ENCODE measurements at places on chromosomes 13 and 19.

GRCh38 chr13:75217949-75218348 lies 264.0 kb downstream of the TBC1D4 start:
- DNase-seq = no peak

GRCh38 chr19:33349319-33350289 lies 23.9 kb upstream of the CEBPG start:
- DNase-seq = no peak

DNA sequence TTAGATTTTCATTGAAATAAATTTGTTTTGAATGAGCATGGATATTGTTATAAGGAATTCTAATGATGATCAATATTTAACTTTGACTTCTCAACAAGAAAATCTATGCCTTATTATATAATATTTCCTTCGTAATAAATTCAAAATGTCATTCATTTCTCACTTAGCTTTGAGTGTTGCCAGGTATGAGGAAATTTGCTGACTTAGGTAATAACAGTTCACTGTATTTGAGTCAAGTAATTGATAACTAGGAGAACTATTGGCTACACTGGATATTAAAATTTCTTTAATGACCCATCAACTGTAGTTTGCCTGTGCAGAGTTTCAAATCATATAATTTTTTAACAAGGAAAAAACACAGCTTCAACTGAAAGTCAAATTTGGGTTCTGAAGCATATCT lies 746.6 kb downstream of the SLITRK5 start:
- no peak for DNase-seq

- no peak for DNase-seq
Observed at GRCh38 chr19:46068345-46069258, 27.8 kb upstream of the IGFL4 start.

- DNase-seq = no peak
Observed at GRCh38 chr19:20102097-20102496, 24.3 kb downstream of the ZNF90 start.

DNA sequence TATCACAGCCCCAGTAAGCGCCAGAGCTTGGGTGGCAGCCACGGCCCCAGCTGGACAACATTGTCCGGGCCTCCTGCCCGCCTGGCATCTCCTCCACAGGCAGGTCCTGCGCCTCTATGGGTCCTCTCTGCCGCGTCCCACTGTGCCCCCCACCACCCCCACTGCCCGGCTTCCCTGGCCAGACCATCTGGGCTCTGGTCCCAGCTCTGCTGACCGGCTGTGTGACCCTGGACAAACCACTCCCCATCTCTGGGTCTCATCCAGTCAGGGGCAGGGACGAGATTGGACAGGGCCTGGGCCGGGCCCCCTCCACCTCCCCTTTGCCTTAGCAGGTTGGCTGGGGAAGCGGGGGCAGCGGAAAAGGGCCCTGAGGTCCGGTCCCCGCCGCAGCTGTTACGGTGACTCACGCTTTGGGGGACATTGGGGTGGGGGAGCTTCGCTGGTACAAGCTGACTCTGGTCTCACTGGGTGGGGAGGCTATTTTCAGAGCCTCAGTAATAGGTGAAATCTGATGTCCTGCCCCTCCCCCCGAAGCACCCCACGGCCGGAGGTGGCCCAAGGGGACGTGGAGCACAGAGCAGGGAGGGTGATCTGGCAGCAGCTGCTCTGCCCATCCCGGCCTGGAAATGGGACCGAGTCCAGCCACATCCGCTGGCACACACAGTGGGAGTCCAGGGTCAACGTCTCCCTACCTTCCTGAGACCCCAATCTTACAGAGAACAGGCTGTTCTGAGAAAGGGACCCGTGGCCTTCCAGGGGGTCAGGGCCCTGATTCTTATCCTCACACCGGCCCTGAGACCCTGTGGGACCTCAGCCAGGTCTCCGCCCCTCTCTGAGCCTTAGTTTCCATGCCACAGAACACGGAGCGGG lies 9.1 kb downstream of the NFIC start:
- DNase-seq = no peak

GRCh38 chr13:113273321-113273720 lies 23.7 kb upstream of the LAMP1 start:
- no peak for DNase-seq

GRCh38 chr13:33228648-33229445 lies 56.7 kb downstream of the STARD13 start:
- DNase-seq = no peak

DNA sequence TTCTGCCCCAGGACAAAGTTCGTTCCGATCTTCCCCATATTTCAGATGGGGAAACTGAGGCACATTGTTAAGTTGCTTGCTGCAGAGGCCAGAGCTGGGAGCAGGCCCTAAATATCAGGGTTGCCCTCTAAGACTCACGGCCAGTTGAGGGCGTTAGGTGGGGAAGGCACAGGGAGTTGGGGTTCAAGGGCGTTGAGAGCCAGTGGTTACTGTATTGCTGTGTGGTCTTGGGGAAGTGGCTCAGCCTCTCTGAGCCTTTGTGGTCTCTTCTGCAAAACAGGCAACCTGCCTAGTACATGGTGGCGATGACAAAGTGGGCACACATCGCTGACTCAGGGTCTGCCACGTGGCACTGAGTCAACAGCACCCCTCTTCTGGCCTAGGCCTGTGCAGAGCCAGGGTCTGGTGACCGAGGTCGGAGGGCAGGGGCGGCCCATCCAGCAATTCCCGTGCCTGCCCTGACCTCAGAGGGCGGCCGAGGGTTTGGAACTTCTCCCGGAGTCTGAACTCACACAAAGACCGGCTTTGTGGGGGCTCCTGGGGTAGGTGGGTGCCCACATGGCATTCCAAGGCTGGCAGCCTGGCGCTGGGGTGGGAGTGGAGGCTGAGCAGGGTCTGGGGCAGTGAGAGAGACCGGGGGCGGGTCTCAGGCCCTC lies 10.2 kb downstream of the TNFAIP8L1 start:
- DNase-seq = no peak

DNA sequence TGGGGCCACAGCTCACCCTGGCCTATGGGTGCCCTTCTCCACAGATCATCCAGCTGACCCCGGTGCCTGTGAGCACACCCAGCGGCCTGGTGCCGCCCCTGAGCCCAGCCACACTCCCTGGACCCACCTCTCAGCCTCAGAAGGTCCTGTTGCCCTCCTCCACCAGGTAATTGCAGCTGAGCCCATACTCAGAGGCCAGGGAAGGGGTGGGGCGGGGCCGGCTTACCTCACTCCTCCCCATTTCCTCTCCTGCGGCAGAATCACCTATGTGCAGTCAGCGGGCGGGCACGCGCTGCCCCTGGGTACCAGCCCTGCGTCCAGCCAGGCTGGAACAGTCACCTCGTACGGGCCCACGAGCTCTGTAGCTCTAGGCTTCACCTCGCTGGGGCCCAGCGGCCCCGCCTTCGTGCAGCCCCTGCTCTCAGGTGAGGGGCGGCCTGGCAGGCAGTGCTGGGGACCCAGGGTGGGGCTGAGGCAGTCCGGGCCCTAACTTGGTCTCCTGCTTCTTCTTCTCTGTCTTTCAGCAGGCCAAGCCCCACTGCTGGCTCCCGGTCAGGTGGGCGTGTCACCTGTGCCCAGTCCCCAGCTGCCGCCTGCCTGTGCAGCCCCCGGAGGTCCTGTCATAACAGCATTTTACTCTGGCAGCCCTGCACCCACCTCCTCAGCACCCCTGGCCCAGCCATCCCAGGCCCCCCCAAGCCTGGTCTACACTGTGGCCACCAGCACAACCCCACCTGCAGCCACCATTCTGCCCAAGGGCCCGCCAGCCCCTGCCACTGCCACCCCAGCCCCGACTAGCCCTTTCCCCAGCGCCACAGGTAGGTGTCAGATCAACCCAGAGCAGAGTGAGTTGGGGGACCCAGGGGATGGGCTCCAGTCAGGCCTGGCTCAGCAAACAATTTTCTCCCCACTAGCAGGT lies 9.6 kb upstream of the PRR19 start:
- no peak for DNase-seq

GRCh38 chr19:48194844-48195830 lies 24.7 kb downstream of the ZSWIM9 start:
- DNase-seq = no peak

DNA sequence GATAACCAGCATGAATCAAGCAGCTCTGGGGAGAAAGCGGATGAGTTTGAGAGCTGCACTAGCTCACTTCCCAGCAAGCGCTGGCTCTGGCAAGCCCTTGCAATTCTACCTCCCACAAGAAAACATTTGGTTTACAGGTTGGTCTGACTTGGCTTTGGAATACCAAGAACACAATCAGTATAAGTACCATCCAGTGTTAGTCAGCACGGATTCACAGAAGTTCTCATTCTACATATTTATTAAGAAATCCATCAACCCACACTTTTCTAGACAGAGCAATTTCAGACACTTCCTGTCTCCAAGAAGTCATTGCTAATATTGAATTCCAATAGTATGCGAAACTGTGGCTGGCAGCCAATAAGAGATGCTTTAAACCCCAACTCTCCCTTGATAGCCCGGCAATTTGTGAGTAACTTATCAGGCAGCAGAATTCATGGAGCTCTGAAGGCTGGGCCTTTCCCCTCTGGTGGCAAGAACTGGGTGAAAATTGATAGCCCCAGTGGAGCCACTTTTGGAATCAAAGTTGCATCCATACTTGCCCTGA lies 59.4 kb upstream of the WASF3 start:
- no peak for DNase-seq

- peak; percentile 42 for DNase-seq
Observed at GRCh38 chr19:29851769-29852521, 40.2 kb downstream of the CCNE1 start.

GRCh38 chr13:109419896-109420295 lies 366.5 kb downstream of the IRS2 start:
- no peak for DNase-seq

- no peak for DNase-seq
Observed at GRCh38 chr13:28031220-28031895, 42.9 kb upstream of the URAD start.

DNA sequence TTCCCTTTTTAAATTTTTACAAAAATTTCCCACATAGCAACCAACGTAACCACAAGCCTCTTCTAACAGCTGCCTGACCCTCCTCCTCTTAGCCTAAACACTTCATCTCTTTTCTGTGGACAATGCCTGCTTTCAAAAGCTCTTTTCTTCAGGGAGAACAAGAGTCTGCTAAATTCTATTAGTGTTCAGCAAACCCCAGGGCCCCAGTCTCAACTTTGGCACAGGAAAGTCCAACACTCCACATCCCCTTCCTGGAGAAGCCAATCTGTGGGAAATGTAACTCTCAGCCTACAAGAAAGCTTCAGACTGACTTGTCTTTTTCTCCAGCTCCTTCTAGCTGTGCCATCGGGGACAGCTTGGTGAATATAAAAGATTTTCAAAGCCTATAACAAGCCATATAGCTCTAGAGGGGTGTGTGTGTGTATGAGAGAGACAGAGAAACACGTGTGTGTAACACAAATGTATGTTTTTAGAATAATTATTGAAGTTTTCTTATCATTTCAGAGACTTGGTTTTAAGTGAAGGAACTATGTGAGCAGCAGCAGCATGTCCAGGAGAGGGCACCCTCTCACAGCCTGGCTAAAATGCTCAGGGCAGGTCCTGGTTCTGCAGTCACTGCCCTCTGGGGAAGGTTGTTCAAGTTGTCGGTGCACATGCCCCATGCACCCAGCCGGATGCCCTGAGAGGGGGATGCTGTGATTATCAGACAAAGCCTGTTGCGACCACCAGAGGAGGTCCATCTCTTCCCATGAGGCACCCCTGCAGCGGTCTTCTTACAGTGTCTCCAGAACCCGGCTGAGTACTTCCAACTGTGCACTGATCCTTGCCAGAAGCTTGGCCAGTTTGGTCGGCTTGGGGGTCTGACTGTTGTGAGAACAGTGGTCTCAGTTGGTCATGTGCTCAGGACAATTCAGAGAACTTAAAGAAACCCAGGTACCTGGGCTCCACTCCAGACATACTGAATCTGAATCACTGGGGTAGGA lies 34.4 kb downstream of the CCDC70 start:
- peak; percentile 16 for DNase-seq

DNA sequence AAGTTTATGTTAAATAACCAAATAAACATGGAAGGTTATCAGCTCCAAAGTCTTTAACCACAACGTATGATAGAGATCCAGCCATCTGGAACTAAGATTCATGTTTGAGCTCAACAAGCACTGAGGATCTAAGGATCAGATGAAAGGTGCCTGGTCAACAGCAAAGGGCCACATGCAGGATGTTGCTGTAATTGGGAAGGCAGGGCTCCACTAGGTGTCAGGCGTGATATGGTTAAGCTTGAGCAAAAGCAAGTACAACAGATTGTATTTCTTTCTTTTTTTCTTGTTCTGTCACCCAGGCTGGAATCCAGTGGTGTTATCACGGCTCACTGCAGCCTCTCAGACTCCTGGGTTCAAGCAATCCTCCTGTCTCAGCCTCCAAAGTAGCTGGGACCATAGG lies 12.0 kb downstream of the EBPL start:
- no peak for DNase-seq

GRCh38 chr19:11018763-11019162 lies 57.9 kb downstream of the SMARCA4 start:
- no peak for DNase-seq

All from stimulated activated CD8-positive, alpha-beta memory T cell treated with anti-CD3 and anti-CD28 coated beads, Interleukin-7, amount 100 ng/mL, for 48 hours (primary cell).